Stimulated activated CD4-positive, alpha-beta T cell treated with anti-CD3 and anti-CD28 coated beads, TNF-alpha, amount 100 ng/mL, for 1 hour (primary cell): ENCODE measurements at places on chromosomes 7 and 10.

GRCh38 chr7:64308016-64308270, 5.8 kb upstream of the ZNF736 start:
- DNase-seq = no peak

- no peak for DNase-seq
These were observed 827.7 kb downstream of the TNS3 start for GRCh38 chr7:46754140-46754720.

DNA sequence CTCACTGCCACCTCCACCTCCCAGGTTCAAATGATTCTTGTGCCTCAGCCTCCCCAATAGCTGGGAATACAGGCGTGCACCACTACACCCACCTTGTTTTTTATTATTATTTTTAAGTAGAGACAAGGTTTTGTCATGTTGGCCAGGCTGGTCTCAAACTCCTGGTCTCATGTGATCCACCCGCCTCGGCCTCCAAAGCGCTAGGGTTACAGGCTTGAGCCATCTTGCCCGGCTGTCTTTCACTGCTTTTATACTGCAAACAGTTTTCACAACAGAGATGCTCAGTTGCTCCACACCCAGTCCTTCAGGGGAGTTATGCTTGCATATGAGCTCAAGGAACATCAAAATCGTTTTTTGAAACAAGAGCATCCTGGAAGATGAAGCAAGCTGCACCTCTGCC, 1.3 kb upstream of the PRR15 start:
- DNase-seq = no peak

DNA sequence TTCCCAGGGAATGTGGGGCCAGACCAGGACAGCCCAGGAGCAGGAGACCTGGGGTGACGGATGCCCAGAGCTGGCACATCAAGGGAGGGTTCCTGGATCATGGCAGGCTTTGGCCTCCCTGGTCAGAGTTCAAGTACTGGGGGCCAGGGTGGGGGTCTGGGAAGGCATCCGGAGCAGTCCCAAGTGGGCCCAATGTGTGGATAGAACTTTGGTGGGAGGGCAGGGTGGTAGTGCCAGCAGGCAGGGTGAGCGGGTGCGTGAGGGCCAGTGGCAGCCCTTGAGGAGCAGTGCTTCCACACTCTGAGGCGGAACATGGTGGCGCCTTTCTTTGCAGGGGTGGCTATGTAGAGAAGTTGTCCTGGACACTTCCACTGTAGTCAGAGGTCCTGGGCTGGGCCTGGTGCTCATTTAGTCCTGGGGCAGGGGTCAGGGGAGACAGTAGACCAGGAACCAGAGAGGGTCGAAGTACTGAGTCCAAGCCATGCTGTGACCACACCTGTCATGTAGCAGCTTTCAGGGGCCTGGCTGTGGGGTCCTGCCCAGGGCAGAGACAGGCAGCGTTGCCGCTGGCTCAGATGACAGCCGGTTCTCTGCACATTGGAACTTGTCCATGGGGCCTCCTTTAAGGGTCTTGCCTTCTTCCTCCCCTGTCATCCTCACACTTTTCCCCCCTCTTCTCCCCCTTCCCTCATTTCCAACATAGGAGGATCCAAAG, 22.2 kb upstream of the CSGALNACT2 start:
- DNase-seq = no peak

GRCh38 chr7:130903358-130903974, 169.5 kb upstream of the KLF14 start:
- DNase-seq = no peak

DNA sequence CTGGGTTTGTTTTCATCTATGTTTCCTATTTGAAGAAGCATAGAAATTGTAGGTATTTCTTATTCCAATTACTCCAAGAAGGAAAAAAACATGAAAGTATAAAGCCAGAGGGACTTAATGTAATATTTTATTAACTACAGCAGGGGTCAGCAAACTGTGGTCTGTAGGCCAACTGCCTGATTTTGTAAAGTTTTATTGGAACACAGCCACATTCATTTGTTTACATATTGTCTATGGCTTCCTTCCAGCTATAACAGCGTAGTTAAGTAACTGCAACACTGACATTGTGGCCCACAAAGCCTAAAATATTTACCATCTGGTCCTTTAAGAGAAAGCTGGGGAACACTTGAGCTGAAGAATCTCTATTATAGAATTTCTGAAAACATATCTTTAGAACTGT, 306.2 kb downstream of the BICC1 start:
- DNase-seq = no peak

DNA sequence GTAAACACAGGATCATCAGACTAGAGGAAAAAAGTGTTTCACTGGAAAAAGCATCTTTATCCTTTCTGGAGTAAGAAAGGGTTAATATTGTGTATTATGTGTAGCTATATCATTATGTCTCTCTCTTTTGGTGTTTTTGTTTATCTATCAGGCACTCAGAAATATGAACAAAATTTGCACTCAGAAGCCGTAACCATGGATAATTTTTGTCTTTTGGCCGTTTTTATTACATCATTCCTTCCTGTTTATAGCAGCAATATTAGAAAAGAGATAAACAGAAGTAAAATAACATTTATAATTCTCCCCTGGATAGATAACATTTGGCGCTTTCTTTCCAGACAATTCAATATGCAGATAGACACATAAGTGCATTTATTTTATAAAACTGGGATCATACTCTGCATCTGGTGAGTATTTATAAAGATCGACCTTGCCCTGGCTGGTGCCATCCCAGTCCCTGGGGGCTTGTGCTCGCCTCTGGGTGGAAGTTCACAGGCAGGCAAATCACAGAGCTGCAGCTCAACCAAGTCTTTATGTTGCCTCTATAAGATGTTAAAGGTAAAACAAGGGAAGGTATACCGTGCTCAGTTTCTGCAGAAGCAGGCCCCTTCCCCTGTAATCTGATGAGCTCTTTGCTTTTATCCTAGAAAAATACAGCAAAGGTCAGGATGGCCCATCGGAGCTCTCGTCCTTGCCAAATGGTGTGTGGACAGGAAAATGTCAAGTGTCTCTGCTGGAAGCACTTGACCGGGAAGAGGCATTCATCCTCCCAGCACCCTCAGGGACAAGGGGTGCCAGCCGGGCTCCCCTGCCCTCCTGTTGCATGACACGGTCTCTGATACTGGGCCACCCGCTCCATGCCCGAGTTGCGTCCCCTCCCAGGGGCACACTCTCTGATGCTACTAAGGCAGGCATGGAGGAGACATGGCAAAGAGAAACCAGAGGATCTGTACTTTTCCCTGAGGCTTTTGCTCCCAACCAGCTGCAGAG, 43.9 kb downstream of the PYROXD2 start:
- no peak for DNase-seq

DNA sequence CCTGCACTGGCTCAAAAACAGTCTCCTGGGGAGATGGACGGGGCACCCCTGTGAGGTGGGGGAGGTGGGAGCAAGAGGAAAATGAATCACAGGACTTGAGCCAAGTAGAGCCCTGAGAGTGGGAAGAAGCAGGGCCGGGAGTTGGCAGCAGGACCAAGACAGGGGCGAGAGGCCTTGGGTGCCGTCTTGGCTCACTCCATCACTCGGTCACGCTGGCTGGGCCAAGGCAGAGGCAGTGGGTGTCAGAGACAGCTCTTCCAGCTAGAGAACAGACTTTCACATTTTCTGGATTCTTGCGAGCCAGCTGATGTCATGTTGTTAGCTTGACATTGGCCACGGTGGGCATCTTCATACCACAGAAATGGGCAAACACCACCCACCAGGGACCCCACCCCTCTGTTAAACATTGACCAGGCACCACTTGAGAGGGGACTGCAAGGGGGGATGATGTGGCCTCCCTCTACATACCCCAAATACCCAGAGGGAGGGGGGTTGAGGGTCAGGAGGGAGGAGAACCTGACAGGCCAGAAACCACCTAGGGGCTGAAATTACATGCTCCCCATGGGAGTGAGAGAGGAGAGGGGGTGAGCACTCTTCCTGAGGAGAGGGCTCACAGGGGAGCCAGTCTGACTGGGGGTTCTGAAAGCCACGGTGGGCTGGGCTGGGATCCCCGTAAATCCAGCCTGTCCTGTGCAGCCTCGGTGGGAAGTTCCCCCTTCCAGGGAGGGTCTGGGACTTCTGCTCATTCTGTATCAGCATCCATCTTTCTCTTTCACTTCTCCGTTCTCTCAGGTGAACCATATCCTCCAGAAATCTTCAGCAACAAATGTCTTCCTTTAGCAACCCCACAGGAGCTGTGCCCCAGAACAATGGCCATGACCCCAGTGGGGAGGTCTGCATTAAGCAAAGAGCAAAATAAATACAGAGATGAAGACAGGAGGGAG, 19.6 kb downstream of the CAMK2B start:
- DNase-seq = no peak

DNA sequence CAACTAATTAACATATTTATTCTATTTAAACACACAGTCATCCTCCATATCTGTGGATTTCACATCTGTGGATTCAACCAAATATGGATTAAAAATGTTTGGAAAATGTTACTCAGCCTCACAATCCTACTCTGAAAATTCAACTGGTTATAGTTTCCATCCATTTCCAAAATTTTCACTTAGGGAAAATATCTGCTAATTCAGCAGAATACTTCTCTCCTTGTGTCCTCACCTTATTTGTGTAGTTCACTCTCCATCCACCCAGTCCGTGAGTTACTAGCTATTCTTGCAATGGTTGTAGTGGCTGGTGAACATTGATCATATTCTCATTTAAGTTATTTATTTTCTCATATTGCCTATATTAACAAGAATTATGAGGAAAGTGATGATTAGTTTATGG, 77.6 kb upstream of the PRKCQ start:
- DNase-seq = no peak

DNA sequence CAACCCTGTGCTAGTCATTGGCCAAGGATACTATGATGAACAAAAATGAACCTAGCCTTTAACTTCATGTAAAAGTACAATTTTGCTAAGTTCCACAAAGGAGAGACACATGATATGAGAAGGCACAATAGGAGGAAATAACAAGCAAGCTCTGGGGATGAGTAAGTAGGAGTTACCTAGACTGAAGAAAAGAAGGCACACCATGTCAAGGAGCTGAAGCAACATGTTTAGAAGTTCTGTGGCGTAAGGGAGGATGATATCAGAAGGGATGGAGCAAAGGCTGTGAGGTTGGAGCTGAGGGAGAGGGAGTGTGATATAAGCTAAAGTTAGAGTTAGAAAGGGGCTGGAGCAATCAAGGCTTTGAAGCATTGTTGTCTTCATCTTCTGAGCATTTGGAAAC, 25.6 kb downstream of the KIFBP start:
- DNase-seq = no peak

DNA sequence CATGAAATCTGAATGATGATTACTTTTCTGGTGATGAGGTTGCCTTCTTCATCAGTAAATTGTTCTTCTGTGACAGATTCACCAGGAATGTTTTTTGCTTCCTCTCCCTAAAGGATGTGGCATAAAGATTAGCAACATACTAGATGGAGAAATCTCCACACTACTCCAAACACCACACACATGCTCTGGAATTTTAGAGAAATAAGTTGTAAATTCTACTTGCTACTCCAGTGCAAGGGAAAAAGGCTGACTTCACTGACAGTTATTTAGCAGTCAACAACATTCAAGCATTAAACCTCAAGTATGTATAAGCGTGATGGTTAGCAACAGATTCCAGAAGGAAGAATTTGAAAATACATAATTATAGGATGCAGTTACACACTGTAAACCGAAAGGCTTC, 137.9 kb upstream of the CCDC6 start:
- DNase-seq = no peak

DNA sequence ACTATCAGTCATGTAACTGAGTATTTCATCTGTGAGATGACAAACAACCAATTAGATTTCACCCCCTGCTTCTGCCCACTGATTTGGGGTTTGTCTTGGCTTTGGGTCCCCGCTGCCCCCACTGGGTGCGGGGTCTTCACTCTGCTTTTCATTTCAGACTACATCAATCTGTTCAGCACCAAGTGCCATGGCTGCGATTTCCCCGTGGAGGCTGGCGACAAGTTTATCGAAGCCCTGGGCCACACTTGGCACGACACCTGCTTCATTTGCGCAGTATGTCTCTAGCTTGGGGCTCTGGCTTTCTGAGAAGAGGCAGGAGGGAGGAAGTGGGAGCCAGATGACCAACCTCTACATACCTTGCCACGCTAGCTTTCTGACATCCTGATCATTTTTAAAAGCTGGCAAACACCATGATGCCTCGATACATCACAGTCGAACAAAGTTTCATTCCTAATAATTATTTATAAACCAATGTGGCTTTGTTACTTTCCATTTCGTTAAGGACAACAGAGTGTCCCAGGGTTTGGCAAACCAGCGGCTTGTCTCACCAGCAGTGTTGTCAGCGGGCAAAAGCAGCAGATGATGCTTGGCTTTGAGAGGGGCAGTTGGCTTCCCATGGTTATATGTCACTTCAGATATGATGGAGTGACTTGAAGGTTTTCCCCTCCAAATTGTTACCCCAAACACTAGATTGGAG, 30.3 kb upstream of the BMPR1A start:
- DNase-seq = no peak

DNA sequence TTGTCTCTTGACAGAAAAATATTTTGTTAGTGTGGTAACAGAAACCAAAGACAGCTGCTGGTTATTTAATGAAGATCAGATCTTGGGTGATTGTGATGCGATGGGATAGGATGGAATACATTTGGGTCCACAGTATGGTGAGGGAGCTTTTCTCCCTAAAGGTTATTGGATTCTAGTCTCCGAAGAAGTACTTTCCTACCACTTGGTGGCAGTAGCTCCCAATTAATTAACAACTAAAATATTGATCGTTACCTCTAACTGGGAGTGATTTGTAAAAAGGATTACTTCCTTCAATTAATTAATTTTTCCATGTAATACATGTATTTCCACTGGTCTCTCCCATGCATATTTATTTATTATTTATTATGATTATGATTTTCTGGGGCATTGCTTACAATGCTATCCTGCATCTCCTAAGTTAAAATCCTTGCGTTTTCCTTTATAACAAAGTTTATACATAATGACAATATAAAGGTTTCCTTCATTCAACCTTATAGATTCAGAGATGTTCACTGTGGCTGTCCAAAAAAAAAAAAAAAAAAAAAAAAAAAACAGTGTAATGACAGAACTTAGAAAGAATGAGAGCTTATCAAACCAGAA, 25.6 kb downstream of the TMEM196 start:
- DNase-seq = no peak

GRCh38 chr10:126670056-126670894, at the start of gene C10orf90:
C10orf90 (minus strand) TSS chr10:126670693; CDS start chr10:126670480, 213 bp downstream.
- DNase-seq = no peak

DNA sequence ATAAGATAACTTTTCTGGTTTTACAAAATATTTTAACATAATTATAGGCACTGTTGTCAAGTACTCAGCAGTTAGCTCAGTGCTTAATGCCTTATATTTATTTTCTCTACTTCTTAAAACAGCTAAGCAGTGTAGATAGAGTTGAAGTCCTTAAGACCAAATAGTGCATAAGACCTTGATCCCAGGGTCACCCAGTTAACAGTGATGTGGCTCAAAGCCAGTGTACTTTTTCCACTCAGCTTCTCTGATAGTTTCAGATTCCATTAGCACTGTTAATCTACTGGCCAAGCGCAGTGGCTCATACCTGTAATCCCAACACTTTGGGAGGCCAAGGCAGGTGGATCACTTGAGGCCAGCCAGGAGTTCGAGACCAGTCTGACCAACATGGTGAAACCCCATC, 60.8 kb upstream of the BAMBI start:
- DNase-seq = no peak

- DNase-seq = no peak
These were observed 9.1 kb downstream of the MDFIC start for GRCh38 chr7:114930829-114931655.
